Heart right ventricle (tissue), 16 donors: ENCODE measurements at places on chromosomes 3 and 15. TPM values are rescaled to one million over a fixed set of nuclear protein-coding genes. Genes with fewer than 3 reads are reported as not detected.

The STXBP5L gene
- not detected for total RNA-seq

The SH2D7 gene
- total RNA-seq = not detected

The EEF1AKMT4 gene
- total RNA-seq = 1.1 TPM

The SH3GL3 gene
- not detected for total RNA-seq

The ZNF502 gene
- total RNA-seq = 4.6 TPM

The RBP2 gene
- not detected for total RNA-seq

The IL17RE gene
- 1.1 TPM for total RNA-seq

The DNAJA4 gene
- total RNA-seq = 210 TPM

The ZBED2 gene
- not detected for total RNA-seq

The PPM1L gene
- total RNA-seq = 53.5 TPM

The CAND2 gene
- 65.3 TPM for total RNA-seq

The MAPK6 gene
- 19.0 TPM for total RNA-seq

The TMEM45A gene
- 1.0 TPM for total RNA-seq

The RPN1 gene
- total RNA-seq = 124 TPM

The LRRIQ4 gene
- total RNA-seq = not detected

The P2RY14 gene
- 2.2 TPM for total RNA-seq

The CD80 gene
- total RNA-seq = not detected

The ROPN1 gene
- 1.0 TPM for total RNA-seq

The UBAP1L gene
- total RNA-seq = 2.3 TPM

The AHSG gene
- not detected for total RNA-seq

The BSN gene
- total RNA-seq = 0.66 TPM

The IQSEC1 gene
- total RNA-seq = 63.3 TPM
